ENCODE measurements at places on chromosomes 2 and 18.
A peak's percentile ranks its signal among the peaks of the same experiment; 100 is the strongest.

DNA sequence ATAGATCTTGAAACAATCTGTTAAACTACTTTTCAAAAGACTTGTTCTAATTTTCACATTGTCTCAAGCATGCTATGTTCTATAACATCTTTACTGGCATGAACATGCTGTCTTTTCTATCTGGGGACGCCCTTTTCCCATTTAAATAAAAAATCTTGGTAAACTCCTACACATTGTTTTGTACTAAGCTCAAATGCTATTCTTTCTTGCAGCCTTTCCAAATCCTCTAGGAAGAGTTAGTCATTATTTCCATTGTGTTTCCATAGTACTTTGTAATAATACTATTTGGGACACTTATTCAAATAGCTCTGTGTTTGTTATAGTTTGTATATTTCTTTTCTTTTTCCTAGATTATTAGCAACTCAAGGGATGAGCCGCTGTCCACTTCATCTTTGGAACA, 828.6 kb upstream of the FSHR start:
- DNase-seq = no peak

GRCh38 chr2:60385648-60386047, 167.8 kb downstream of the BCL11A start:
- no peak for DNase-seq

DNA sequence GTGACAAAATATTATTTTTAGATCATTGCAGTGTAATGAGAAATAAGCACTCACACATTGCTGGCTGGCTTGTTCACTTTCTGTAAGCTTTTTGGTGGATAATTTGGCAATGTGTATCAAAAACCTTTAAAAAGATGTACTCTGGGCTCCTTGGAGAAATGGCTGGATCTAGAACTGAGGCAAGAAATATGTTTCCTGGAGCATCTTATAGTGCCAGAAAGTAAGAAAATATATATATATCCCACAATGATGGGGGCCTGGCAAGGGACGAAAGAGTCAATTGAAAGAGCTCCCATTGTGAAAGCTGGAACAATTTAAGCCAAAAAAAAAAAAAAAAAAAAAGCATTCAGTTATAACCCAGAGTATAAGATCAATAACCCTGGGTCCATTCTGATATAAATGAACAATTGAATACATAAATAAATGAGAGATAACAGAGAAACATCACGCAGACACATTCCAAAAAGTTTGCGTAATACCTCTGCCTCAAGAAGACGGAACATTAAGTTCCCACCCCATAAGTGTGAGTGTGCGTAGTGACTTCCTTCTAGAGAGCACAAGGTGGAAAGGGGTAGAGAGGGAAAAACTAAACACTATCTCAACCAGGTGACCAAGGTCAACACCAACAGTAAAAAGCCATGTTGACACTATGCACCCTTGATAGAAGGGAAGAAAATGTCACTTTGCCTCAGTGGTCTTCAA, 77.5 kb downstream of the BIN1 start:
- no peak for DNase-seq

DNA sequence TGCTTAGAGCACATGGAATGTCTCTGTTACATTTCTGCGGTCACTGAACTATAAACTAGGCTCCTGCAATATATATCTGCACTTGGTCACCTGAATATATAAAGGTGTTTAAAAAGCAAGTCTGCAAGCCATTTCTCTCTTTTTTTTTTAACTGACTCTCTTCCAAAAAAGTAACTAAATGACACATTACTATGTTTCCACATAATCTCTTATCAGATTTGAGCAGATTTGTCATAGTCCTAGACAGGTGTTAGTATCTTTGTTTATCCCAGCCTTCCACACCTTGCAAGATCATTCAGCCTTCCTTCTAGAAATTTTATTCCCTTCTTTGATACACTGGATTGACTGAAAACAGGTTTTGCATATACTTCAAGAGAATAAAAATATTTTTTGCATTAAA, 86.7 kb upstream of the KLF7 start:
- no peak for DNase-seq

DNA sequence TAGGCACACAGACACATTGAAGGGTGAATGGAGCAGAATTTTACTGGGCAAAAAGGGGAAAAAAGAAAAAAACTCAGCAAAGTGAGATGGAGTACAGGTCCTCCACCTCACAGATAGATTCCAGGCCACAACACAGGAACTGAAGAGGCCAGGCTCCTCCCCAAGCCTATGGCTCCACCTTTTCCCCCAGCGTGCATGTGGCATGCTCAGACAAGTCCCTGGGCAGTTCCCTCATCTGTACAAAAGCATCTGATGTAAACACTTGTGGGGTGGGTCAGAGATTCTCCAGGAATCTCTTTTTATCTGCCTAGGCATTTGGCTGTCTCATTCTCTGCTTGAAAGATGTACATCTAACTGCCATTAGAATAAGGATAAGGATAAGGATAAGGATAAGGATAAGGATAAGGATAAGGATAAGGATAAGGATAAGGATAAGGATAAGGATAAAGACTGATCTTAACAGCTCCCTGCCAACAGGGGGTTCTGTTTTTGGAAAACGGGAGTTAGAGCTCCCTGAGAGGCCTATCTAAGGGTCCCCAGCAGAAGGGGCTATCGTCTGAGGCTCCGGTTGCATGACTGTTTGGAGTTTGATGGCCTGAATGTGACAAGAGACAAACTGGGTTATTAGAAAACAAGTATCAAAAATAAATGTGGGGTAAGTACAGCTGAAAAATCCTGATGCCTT, 17.2 kb upstream of the ASXL3 start:
- DNase-seq = no peak

DNA sequence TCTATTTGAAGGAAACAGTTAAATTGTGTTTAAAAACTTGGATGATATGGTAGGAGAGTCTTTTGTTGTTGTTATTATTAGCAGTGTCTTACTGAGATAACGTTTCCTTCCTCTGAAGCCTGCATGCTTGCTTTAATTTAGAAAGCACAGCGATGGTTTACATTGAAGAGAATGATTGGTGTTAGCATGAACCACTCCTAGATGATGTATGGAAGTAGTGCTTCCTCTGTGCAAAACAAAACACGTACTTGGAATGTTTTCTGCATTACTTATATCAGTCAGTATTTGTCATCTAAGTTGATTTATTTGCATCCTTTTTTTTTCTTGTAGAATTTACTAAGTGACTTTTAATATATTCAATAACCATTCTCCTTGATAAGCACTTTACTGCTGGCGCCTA, 89.0 kb downstream of the UGGT1 start:
- DNase-seq = no peak

- DNase-seq = no peak
These were observed 15.8 kb downstream of the DYNAP start for GRCh38 chr18:54606835-54607212.

- no peak for DNase-seq
These were observed 227.1 kb upstream of the ID2 start for GRCh38 chr2:8454797-8455196.

DNA sequence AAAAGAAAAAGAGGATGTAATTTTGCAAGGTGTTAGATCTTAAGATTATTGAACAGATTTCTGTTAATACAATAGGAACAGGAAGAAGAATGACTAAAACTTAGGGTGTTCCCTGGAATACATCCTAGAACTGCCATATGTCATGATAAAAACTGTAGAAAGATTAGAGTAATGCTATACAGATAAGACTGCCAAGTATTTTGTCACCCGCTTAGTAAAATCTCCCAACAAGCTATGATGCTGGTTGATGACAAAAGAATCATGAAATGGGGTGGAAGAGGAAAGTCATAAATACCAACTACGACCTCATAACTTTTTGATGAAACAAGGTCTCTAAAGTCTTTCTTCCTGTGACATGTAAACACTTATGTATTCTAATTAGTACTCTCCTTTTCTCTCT, 163.6 kb upstream of the COL3A1 start:
- DNase-seq = no peak

DNA sequence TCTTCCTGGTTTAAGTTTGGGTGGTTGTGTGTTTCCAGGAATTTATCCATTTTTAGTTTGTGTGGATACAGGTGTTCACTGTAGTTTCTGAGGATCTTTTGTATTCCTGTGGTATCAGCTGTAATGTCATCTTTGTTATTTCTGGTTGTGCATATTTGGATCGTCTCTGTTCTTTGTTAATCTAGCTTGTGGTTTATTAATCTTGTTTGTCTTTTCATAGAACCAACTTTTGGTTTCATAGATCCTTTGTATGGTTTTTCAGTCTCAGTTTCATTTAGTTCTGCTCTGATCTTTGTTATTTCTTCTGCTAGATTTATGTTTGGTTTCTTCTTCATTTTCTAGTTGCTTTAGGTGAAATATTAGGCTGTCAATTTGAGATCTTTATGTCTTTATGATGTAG, 202.4 kb upstream of the ZSWIM2 start:
- no peak for DNase-seq

GRCh38 chr2:24971286-24971535, 544 bp downstream of the DNAJC27 start:
- DNase-seq = no peak

DNA sequence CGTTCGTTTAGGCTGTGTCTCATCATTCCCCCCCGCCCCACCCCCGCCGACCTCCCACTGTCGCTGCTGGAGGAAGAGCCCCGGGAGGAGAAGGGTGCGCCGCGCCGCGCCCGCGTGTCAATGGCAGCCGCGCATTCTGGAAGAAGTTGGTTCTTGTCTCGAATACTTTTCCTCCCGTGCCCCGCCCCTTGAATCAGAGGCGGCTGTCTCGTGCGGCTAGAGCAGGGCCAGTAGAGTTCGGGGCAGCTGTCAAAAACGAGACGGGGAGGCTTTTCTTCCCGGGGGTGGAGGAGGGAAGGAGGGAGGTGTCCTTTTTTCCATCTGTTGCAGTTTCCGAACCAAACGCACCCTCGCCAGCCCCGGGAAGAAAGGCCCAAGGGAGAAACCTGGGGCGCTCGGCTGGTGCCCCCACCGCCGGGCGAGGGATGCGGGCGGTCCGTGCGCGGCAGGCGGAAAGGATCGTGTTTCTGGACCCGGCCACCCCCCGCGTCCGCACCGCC, 410 bp upstream of the TGIF1 start:
- peak; percentile 67 for DNase-seq

- no peak for DNase-seq
These were observed 68.3 kb upstream of the RND3 start for GRCh38 chr2:150555611-150556356.

DNA sequence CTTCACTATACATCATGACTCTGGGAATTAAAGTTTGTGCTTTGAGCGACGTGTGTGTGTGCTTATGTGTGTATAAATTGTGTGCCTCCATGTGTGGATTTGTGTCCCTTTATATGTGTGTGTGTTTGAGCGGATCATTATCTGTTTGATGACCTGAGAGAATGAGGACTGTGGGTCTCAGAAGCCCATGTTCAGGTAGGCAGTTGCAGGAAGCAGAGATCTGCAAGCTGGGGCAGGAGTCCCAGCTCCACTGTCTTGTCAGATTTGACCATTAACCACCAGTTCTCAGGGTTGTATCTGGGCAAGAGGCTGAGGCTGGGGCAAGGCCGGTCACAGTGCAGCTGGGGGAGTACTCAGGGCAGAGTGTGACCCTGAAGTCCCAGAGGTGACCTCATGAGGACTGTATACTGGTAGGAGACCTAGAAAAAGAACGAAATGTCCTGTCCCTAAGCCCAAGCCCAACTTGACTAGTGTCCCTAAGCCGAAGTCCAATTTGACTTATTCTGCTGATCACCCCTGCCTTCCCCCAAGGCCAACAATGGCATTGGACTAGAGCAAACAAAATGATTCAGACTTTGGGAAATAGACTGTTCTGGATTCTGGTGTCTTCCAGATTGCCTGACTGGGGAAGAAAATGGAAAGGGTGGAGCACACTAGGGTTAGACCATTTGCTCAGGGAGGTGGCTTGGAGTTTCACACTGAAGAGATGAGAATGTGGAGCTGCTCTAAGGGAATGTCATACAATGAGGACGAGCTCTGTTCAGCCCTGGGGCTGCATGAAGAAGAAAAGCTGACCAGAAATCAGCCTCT, 28.1 kb downstream of the RHOB start:
- no peak for DNase-seq

- DNase-seq = no peak
These were observed 9.5 kb downstream of the SMYD1 start for GRCh38 chr2:88077080-88077479.

DNA sequence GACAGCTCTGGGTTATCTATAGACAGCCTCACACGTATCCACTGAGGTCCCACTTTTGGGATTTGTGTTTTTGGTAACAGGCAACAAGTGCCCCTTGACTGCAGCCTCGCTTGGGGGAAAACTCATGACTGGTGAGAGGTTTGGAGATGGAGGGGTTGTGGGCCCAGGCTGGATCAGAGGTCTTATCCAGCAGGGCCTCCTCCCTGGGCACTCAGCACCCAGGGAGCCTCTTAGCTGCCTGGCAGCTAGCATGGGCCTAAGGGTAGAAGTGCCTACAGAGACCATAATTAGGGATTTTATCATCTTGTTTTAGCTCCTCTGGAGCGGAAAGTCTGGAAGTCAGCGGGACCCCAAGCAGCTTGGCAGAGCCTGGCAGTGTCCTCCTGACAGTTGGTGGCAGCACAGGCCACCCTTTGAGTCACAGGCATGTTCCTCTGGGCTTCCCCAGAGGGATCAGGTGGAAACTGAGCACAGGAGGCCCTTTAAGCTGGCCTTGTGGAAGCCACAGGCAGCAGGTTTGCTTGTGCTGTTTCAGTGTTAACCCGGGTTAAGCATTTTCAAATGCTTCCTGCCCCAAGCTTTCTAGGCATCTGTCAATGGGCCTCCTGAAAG, 143.1 kb downstream of the KCTD1 start:
- no peak for DNase-seq

DNA sequence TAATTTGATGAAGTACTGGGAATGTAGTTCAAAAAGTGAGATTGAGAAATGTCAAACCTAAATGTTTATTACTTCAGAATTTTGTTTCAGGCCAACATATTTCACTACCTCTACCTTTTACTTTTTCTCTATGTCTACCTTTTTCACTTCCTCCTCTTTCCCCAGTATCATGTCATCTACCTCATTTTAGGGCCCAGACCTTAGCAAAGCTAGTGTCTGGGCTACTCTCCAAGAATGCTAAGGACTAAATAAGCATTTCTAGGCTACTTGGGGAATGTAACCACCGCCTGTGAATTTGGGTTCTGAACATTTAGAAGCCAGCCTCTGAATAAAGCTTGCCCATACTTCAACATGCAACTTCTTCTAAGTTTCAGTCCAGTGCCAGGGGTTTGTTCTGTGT, 330.4 kb downstream of the SLC4A3 start:
- no peak for DNase-seq

DNA sequence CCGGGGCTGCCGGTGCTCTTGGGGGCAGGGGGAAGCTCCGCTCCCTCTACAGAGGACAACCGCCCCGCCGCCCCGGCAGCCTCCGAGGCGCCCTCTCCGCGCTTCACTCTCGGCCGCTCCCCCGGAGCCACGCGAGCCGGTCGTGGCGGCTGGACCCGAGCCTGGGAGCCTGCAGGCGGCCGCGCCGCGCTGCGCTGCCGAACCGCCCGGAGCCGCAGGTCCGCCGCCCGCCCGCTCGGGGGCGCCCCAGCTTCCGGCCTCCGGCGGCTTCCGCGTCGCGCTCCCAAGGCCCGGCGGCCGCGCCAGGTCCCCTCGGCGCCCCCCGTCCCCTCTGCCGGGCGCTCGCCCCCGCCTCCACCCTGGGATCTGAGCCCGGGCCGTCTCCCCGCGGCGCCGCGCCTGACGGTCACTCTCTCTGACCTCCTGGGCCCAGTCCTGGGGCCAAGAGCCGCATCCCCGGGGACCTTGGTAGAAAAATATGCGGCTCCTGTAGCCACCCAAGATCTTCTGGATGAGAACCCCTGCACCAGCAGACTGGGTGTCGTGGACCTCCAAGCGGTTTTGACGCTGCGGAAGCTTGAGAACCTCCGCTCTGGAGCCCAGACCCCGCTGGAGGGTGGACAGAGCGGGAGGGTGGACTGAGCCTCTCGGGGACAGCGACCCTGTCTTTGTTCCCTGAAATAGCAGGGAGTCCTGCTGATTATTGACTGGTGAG, 44.3 kb downstream of the SERTAD2 start:
- DNase-seq = no peak

Data from esophagus squamous epithelium (tissue), 5 donors.